ENCODE measurements at places on chromosomes 16 and 17. TPM values are rescaled to one million over a fixed set of nuclear protein-coding genes. Genes with fewer than 3 reads are reported as not detected.

DNA sequence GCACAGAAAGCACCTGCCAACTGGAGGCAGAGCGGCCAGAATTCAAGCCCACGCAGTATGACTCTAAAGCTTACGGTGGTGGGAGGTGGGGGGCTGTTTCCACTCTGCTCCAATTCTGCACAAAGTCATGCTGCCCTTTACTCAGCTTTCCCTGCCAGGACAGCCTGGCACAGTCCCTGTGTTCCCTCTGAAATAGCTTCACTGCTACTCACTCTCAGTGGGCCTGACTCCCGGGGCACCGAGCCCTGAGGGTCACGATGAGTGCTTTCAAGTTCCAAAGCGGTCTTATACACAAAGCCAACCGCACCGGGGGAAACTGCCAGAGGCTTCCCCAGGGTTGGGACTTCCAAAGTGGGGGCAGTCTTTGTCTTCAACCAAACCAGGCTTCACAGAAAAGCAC, 306.1 kb upstream of the XYLT1 start:
- no peak overlapping the region for H3K4me3 ChIP-seq
- peak; percentile 48 for DNase-seq
- H3K4me1 ChIP-seq, result no peaks in the 10 kb centered on the region
- no peaks in the 10 kb centered on the region for H3K27me3 ChIP-seq
- no peak overlapping the region for H3K27ac ChIP-seq

The EPX gene
- polyA plus RNA-seq, result not detected

DNA sequence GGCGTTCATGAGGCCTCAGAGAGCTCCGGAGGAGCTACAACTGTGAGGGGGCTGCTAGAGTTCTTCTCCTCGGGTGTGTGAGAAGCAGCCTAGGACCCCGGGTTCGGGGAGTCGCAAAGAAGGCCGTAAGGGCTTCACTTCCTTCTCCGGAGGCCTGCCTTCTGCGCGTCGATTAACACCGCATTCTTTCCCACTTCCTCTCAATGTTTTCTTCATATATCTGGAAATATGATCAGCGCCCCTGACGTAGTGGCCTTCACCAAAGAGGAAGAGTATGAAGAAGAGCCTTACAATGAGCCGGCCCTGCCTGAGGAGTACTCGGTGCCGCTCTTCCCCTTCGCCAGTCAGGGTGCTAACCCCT, 449 bp downstream of the SMCR8 start:
- H3K36me3 ChIP-seq, result peaks cover 10% of the 10 kb centered on the region
- no peak for DNase-seq
- peaks cover 9% of the 10 kb centered on the region for H3K4me1 ChIP-seq
- peak overlapping the region; percentile 96 for H3K4me3 ChIP-seq
- peak overlapping the region; percentile 96 for H3K27ac ChIP-seq

The LRRC46 gene
- 0.93 TPM for polyA plus RNA-seq

- H3K4me1 ChIP-seq, result no peaks in the 10 kb centered on the region
- H3K27ac ChIP-seq, result peak overlapping the region; percentile 76
- DNase-seq, result no peak
- H3K27me3 ChIP-seq, result no peaks in the 10 kb centered on the region
- peak overlapping the region; percentile 93 for H3K4me3 ChIP-seq
- peaks cover 5% of the 10 kb centered on the region for H3K36me3 ChIP-seq
Measured at GRCh38 chr16:57462978-57463362, 491 bp downstream of the POLR2C start.

DNA sequence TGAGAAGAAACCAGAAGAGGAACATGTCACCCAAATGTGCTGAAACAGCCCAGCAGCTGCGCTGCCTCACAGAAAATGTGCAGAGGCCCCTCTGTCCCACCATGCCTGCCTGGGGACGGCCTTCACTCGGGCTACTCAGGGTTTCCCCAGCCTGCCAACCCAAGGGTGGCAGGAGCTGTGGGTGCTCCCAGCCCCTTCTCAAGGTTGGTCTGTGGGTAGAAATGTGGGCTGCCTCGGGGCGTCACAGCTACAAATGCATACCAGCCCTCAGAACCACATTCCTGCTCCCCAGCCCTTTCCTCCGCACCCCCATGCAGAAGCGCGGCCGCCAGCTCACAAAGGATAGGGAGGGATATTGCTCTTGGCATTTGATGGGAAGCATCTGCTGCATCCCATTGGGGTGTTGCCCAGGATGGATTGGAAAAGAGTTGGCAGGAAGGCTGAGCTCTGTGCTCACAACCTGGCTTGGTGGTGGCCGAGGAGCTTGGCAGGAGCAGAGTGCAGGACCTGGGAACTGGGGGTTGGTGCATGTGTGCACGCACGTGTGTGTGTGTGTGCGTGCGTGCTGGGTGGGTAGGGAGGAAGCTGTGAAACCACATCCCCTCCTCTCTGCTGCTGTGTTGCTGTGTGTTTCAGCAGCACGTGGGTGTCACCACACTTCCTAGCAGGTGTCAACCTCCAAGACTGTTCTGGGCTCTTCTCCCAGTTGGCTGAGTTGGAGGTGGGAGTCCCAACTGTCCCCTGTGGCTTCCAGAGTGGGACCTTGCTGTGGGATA, 304.4 kb downstream of the SEC14L1 start:
- DNase-seq, result peak; percentile 68
- H3K4me3 ChIP-seq, result no peak overlapping the region
- no peaks in the 10 kb centered on the region for H3K27me3 ChIP-seq
- H3K27ac ChIP-seq, result peak overlapping the region; percentile 92
- no peaks in the 10 kb centered on the region for H3K36me3 ChIP-seq
- peaks cover 65% of the 10 kb centered on the region for H3K4me1 ChIP-seq

DNA sequence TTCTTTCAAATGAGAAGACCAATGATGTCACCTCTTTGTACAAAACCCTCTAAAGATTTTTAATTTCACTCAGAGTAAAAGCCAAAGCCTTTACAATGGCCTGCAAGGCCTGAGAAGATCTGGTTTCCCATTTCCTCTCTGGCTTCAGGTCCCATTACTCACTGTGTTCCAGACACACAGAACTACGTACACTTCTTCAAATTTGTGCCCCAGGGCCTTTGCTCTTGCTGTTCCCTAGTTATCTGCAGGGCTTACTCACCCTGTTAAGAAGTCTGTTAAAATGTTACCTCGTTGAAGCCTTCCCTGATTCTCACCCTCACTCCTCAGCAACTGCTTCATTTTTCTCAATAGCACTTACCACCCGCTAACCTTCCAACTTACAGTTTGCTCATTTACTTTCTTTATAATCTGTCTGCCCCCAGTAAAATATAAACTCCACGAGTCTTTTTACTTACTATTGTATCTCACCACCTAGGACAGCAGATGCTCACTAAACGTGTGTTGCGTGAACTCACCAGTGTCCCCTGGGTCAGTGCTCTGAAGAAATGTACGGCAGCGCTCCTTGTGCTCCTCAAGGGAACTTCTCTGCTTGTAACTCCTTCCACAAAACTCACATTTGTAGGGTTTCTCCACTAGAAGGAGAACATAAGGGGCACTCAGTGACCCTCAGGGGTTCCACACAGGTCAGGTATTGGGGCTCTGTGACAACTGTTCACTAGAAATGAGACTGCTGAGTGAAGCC, 50.2 kb downstream of the GRB7 start:
- no peak overlapping the region for H3K4me3 ChIP-seq
- H3K36me3 ChIP-seq, result no peaks in the 10 kb centered on the region
- no peak overlapping the region for H3K27ac ChIP-seq
- no peak for DNase-seq
- no peaks in the 10 kb centered on the region for H3K27me3 ChIP-seq

Measured in fibroblast of lung (primary cell).